ENCODE measurements at places on chromosomes 5 and 9.

- no peak for DNase-seq
Observed at GRCh38 chr5:96316487-96316886, 116.6 kb downstream of the PCSK1 start.

DNA sequence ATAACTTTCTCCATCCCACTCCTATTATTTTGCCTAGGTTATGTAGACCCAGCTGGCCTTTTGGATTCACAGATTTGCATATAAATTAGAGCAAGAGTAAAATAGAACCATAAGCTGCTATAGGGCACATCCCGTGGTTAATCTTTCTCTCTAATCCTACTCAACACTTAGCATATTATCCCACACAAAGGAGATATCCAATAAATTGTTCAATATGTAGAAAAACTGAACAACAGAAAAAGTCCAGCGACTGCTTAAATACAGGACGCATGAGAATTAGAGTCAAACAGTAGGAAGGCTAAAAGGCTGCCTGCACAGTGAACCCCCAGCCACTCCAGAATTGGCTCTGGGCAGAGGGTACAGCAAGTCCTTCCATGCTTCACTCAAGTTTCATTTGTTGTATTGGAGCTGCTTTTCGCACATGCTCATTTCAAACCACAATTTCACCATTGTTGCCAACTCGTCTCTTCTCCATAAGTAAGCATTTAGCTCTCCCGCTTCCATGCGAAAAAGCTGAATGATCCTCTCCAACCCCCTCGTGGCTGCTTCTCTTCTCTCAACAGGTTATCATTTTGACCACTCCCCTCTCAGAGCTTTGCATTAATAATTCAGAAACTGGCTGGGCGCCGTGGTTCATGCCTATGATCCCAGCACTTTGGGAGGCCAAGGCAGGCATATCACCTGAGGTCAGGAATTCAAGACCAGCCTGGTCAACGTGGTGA, 14.1 kb upstream of the IQGAP2 start:
- DNase-seq, result no peak

DNA sequence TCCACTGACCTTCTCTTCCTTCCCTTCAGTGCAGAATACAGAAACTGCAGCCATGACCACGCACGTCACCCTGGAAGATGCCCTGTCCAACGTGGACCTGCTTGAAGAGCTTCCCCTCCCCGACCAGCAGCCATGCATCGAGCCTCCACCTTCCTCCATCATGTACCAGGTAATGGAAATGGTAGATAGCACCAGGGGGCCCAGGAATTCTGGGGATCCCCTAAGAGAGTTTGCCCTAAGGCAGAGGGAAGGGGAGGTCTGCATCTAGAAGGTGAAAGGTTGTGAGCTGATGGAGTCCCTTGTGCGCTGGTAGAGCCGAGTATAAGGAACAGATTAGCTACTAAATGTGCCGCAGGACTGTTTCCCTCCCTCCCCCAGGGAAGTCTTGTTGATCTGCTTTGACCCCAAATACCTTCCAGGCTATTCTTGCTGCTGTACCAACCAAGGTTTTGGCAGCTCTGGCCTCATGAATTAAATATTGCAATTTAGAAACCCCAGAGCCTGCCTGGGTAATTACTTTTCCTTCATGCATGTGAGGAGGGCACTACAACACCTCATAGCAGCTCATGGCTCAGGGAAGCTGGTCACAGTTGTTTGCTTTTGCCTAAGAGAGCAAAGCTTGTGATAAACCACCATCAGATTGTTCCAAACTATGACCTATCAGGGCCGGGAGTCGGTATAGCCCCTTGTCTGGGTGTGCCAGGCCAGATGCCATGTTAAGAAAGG, 19.6 kb downstream of the CYFIP2 start:
- no peak for DNase-seq

- DNase-seq, result peak; percentile 65
Observed at GRCh38 chr9:124381170-124381945, 33.9 kb downstream of the PSMB7 start.

DNA sequence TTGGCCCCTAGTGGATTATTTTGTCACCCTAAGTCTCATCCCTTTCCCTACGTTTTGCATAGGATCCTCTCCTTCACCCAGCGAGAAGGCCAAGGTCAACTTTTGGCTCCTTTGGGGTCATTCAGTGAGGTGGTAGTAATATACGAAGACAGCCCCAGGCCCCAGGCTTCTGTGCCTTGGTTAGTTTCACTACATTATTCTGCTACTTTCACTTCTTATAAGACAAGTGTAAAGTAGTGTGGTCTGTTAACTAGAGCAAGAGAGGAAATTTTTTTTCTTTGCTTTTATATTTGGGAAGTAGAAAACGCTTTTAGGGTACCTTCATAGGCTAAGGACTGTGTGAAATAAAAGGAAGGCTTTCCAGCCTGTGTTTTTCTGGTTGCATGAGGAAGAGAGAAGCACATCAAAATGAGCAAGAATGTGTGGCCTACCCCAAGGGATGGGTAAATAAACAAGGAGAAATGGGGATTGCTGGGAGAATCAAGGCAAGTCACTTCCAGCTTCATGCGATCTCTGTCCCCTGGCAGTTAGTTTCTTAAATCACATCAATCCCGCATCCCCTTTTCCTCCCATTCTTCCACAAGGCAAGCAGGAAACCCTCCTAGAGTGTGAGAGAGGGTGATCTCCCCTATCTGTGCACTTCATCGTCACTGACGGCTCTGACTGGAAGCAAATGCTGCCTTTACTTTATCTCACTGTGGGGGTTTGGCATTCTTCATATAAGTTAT, 677.0 kb upstream of the WWC1 start:
- DNase-seq, result no peak

DNA sequence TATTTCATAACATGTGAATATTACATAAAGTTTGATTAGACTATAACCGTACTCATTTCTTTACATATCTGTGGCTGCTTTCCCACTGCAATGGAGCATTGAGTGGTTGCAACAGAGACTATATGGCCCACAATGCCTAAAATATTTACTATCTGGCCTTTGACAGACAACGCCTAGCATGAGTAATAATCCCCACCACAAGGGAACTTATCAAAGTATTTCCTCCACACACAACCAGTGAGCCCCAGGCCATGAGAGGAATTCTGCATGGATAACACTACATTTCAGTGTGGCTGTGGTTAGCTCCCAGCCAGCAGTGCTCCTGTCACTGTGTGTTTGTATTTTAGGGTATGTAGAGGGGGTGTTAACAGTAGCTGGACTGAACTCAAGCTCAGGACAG, 54.8 kb downstream of the FAM81B start:
- no peak for DNase-seq

- DNase-seq, result no peak
Observed at GRCh38 chr9:94874316-94874715, 147.8 kb downstream of the AOPEP start.

DNA sequence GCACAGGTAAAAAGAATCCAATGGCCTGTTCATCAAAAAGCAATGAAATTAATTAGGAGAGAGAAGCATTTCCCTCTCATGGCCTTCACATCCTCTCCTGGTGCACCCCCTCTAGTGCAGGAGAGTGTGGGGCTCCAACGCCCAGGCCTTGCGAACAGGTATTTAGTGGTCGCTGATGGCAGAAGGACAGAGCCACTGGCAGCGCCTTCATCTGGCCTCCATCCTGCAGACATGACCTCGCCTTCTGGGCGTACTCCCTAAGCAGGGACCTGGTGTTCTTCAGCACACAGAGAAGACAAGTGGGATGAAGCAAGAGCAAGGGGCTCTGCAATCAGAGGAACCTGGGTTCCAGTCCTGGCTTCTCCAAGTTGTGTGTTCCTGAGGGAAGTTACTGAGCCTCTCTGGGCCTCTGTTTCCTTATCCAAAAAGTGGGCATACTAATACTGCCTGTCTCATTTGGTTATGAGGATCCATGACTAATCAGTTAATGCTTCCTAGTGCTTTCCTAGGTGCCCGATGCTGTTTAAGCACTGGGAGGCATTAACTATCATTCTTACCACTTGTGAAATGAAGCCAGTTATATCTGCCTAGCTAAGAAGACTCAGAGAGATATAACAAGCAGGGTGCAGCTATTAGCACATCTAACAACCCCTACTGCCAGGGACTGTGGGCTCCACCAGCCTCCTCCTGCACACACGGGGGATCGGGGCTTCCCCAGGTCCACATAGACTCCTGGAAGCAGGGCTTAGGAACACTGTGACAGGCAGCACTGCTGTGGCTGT, 77.3 kb downstream of the SEMA4D start:
- no peak for DNase-seq

GRCh38 chr5:171571663-171572062, 152.2 kb downstream of the FGF18 start:
- DNase-seq, result peak; percentile 19

DNA sequence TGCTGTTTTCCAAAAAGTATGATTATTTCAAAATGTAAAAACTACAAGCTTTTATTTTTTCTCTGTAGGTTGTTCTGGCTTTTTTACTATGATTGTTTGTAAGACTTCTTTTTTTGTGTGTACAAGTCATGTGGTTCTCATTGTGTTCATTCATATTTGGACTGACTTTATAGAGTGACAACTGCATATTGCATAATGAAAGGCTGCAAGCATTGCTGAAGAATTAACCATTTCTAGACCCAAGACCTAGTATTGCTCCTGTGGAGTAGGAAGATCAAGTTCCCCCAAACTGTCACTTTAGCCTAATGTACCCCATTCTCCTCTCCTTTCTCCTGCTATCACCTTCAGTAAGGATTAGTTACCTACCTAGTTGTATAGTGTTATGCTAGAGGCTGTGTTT, 10.0 kb downstream of the MAP1B start:
- DNase-seq, result no peak

GRCh38 chr9:5395428-5395827, 42.3 kb downstream of the PLGRKT start:
- DNase-seq, result no peak

- DNase-seq, result no peak
Observed at GRCh38 chr9:124940521-124940893, 376 bp downstream of the GOLGA1 start.

DNA sequence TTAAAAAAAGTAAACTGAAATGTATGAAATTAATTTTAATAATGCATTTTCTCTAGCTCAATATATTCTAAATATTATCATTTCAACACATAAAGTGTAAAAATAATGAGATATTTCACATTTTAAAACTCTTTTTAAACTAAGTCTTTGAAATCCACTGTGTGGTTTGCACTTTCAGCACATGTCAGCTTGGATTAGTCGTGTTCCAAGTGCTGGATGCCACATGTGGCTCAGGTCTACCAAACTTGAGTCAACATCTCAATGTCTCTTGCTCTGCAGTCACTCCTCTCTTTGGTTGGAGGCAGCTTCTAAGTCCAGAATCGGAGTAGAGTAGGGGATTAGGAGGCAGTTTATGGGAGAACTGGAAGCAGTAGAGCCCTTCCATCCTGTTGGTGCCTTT, 173.7 kb upstream of the ANKRD55 start:
- DNase-seq, result no peak

GRCh38 chr9:137800196-137801022, 77.2 kb upstream of the CACNA1B start:
- DNase-seq, result no peak

- no peak for DNase-seq
Observed at GRCh38 chr5:66863243-66864170, 267.3 kb downstream of the MAST4 start.

DNA sequence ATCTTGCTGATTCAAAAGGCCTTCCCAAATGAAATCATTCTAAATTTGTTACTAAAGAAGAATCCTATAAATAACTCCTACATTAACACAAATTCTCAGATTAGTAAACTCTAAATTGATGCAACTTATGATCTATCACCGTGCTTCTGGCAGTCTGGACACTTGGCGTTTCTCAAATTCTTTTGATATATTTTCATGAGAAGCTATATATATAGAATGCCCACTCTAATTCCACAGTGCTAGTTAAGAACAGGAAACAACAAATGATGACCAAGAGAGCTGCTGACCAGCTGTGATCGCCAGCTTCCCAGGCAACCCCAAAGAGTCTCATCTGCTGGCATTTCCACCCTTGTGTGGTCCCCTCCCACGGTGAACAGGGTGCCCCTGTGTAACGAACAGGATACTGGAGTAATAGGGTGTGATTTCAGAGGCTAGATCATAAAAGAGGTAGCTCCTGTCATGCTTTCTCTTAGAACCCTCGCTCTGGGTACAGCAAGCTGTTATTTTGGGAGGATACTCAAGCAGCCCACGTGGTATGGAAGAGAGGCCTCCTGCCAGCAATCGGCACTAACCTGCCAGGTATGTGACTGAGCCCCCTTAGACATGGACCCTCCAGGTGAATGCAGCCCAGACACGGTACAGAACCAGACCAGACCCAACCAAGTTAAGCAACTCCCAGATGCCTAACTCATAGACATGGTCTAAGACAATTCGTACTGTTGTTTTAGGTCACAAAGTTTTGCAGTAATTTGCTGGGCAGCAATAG, 64.7 kb downstream of the CDC14B start:
- peak; percentile 43 for DNase-seq

DNA sequence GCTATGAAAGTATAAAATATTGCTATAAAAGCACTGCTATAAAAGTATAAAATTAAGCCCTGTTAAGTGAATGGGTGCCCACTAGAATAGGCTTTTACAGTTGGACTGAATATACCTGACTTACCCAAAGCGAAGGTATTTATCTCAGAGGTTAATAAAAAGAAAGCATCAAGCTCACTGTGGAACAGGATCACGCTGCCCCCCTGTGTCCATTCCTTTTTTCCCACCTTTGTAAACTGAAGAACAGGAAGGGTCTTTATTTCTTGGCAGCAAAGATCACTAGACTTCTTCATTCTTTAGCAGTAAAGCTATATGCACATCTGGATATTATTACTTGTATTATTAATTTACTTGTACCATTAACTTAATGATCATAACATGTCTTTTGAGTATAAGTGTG, 22.1 kb upstream of the PLPP6 start:
- DNase-seq, result peak; percentile 19

GRCh38 chr9:135828656-135829055, 78.7 kb downstream of the CAMSAP1 start:
- DNase-seq, result no peak

- DNase-seq, result no peak
Observed at GRCh38 chr5:33212900-33213299, 227.9 kb upstream of the TARS1 start.

GRCh38 chr5:156391139-156391538, 64.2 kb downstream of the SGCD start:
- no peak for DNase-seq

GRCh38 chr5:141641634-141642267, 5.0 kb downstream of the RELL2 start:
- peak; percentile 58 for DNase-seq

- DNase-seq, result no peak
Observed at GRCh38 chr5:130115686-130116085, 211.4 kb downstream of the CHSY3 start.

GRCh38 chr9:136028760-136029470, 66.2 kb downstream of the NACC2 start:
- DNase-seq, result no peak

GRCh38 chr5:38379350-38379937, 121.1 kb downstream of the EGFLAM start:
- DNase-seq, result no peak

GRCh38 chr5:154366353-154366752, 79.4 kb upstream of the SAP30L start:
- DNase-seq, result no peak

DNA sequence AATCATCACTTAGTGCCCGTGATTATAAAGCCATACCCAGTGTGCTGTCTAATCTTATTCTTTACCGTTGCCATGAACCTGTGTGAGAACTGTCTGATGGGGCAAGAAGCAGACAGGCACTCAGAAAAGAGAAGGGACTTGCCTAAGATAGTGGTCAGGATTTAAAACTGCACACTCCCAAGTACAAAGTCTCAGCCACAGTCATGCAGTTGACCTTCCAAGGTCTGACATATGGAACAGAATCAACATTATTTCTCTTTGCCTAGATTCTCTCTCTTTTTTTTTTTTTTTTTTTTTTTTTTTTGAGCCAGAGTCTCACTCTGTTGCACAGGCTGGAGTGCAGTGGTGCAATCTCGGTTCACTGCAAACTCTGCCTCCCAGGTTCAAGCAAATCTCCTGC, 1.9 kb upstream of the PPP2CA start:
- DNase-seq, result no peak

- DNase-seq, result no peak
Observed at GRCh38 chr9:14500705-14501104, 186.8 kb upstream of the NFIB start.

All from suppressor macrophage treated with lipopolysaccharide for 4 hours (primary cell).